Stimulated activated CD4-positive, alpha-beta T cell treated with anti-CD3 and anti-CD28 coated beads, Interleukin-15, amount 100 ng/mL, for 1 hour (primary cell): ENCODE measurements at places on chromosomes 4 and X.

DNA sequence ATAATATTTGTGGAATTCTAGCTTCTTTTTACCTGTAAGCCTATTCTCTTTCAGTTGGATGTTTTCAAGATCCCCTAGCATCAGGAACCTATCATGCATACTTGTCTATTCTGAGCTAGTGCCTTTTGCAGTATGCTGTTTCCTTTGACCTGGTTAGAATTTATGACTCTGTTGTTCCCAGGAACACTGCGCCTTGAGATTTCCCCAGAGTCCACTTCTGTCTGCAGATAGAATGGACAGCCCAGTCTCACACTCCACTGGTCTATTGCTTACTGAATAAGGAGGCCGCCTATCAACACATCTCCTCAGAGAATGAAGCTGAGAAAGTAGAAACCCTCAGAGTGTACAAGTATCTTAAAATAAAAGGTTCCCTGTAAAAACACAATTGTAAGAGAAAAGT, 465.1 kb upstream of the GALNTL6 start:
- no peak for DNase-seq

GRCh38 chr4:173488656-173489055, 41.4 kb downstream of the HAND2 start:
- DNase-seq, result no peak

DNA sequence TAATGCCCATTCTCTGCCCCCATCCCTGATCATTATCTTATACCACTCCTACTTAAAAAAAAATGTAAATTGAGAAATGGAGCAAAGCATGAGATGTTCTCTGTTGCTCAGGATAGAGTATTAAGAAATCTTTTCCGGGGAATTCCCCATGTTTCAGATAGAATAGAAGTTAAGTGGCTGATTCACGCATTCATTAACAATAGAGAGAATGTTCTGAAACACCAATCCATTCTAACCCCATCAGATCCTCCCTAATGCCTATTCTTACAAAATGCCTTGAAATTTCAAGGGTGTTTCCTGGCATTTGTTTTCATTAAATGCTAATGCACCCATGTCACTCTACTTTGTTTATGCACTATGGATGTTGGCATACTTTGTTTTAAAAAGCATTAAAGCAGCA, 101.1 kb downstream of the AREG start:
- DNase-seq, result no peak

DNA sequence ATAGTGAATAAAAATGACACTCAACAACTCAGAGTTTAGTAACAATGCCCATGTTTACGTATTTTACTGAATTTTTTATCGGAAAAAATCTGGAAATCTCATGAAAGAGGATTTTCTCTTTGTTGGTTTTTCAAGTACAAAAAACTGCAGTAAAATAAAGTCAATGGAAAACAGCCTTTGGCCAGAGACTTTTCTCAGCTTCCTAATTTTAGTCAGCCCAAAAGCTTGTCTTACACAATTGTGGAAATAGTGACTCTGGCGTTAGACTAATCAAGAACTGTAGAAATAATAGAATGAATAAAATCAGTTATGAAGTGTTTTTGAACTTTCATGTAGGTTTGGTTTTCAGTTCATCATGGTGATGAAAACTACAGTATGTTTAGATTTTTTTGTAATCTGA, 234.7 kb downstream of the DKK2 start:
- no peak for DNase-seq

- no peak for DNase-seq
These were observed 204.3 kb downstream of the SHROOM3 start for GRCh38 chr4:76639288-76639687.

DNA sequence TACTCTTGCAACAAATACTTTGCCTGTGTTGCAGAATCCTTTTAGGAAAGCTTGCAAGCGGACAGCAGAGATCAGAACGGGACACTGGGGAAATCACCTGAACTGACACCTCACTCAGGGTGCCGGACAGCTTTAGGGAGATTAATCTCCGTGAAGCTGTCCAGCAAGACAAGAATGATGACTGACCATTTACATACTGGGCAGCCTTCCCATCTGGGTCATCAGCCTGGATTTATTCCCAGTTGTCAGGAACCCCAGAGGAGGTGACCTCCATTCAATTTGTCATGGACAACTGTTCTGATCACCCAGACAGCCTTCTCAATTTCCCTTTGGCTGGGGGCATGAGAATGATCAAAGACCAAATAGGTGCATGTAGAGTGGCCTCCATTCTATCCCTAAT, 93.0 kb upstream of the EGFL6 start:
- no peak for DNase-seq

GRCh38 chrX:45632506-45632905, 431.8 kb upstream of the DIPK2B start:
- DNase-seq, result no peak

DNA sequence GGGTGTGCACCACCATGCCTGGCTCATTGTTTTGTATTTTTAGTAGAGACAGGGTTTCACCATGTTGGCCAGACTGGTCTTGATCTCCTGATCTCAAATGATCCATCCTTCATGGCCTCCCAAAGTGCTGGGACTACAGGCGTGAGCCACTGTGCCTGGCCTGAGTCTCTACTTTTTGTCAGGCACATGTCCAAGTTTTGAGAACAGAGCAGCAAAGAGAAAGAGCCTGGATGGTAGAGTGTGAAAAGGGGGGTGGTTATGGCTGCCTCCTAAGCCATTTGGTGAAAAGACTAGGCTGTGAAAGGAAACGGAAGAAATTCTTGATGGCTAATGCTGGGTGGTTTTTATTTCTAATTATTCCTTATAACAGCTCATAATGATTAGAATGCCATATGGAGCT, 63.4 kb downstream of the GAB1 start:
- DNase-seq, result no peak

- no peak for DNase-seq
These were observed 4.0 kb upstream of the EGF start for GRCh38 chr4:109908731-109909130.

DNA sequence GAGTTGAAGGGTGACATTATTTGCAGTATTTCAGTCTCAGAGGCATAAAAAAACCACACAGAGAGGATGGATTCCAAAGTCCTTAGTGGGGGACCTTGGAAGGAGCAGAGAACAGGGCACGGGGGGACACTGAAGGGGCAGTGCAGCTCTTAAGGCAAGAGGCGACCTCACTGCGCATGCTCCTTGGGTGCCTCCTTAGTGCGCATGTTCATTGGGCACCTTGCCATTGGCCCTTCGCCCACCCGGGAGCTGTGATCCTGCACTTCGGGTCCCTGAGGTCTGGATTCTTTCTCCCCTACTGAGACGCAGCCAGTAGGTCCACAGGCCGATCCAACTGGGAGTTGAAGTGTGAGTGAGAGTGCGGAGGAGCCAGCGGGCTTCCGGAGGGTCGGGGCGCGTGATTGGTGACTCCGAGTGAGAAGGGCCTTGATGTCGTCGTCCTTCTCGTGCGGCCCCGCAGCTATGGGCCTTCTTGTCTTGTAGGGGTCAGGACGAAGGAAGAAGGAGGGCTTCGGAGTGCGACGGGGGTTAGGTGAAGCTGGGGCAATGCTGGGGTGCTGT, at the start of gene XAGE5:
Gene XAGE5 (plus strand): TSS at position 223 of the 561 bp plus-strand sequence. CDS start 1,280 bp downstream, outside the sequence.
- no peak for DNase-seq

GRCh38 chr4:155667222-155667567, 547 bp downstream of the GUCY1A1 start:
- DNase-seq, result no peak

GRCh38 chr4:140239311-140239710, 85.3 kb upstream of the MAML3 start:
- DNase-seq, result no peak

GRCh38 chr4:1381181-1381621, 25.0 kb downstream of the NKX1-1 start:
- DNase-seq, result no peak

GRCh38 chr4:26726655-26727387, 133.8 kb upstream of the STIM2 start:
- no peak for DNase-seq

DNA sequence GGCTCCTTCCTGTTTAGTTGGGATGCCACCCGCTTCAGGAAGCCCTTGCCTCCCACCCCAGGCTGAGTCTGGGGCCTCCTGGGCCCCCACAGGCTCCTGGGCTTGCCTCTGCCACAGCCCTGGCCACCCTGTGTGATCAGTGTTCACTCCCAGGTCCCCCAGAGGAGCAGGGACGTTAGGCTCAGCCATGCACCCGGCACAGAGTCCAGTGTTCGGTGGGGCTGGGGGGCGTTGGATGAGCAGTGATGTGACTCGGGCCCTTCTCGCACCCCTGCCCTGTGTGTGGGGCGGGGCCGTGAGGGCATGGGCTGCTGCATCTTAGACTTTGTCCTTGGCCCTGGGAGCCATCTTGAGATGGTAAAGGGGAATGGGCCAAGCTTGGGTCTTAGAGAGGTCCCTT, 29.9 kb upstream of the HTRA3 start:
- DNase-seq, result no peak

GRCh38 chr4:184699941-184700340, 34.0 kb downstream of the CENPU start:
- DNase-seq, result no peak

GRCh38 chr4:74376888-74377483, 12.0 kb downstream of the EREG start:
- no peak for DNase-seq

GRCh38 chrX:130173190-130173895, 1.6 kb downstream of the RAB33A start:
- DNase-seq, result no peak

DNA sequence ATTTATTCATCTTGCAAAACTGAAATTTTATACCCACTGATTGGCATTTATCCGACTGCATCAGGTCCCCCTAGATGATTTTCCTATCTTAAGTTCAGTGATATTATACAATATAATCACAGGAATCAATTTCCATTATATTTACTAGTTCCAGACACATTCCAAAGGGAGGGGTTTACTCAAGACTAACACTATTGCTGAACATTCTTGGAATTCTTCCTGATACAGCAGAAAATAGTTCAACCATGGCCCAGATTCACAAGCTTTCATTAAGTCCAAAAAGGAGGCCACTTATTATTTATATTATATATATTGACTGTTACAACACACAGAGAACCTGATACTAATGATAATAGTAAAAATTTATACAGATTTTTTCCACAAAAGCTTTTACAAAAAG, 2353.6 kb downstream of the PCDH7 start:
- no peak for DNase-seq

GRCh38 chr4:187474238-187474637, 521.3 kb upstream of the ZFP42 start:
- DNase-seq, result no peak

GRCh38 chrX:119398974-119399771, at the start of gene SLC25A43:
Gene SLC25A43, plus strand, starts transcription at chrX:119399336. Its CDS starts 68 bp downstream, at chrX:119399404.
- peak; percentile 16 for DNase-seq

DNA sequence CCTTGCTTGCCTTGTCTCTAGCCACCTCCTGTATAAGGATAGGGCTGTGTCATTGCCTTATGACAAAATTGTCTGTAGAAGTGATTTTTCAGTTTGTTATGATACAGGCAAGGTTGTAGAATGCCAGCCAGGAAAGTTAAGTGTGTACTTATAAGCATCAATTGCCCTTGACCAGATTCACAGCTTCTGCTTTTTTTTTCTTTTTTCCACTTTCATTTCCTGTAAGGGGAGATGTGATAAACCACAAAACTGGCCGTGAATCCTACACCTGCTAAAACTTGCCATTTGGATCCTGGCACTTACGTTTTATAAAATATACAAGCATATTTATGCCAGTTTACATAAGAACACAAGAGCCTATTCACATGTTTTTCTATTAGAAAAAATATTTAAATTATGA, 35.0 kb upstream of the BMPR1B start:
- DNase-seq, result no peak

DNA sequence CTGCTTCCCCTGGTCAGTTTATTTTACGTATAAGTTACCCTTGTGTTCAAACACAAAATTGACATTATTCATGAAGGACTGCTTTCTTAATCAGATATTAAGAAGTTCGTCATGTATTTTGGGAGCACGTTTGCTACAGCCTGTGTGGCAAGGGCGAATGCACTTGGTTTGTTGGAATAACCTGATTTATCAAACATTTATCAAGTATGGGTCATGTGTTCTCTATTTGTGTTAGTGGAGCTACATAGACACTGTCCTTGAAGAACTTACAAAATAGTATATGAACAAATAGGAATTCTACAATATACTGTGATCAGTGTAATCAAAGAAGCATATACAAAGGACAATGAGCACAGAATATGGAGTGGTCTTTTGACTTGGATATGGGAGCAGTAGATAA, 22.4 kb downstream of the RAB33B start:
- no peak for DNase-seq

GRCh38 chr4:7828011-7828720, 111.5 kb downstream of the AFAP1 start:
- peak; percentile 27 for DNase-seq

DNA sequence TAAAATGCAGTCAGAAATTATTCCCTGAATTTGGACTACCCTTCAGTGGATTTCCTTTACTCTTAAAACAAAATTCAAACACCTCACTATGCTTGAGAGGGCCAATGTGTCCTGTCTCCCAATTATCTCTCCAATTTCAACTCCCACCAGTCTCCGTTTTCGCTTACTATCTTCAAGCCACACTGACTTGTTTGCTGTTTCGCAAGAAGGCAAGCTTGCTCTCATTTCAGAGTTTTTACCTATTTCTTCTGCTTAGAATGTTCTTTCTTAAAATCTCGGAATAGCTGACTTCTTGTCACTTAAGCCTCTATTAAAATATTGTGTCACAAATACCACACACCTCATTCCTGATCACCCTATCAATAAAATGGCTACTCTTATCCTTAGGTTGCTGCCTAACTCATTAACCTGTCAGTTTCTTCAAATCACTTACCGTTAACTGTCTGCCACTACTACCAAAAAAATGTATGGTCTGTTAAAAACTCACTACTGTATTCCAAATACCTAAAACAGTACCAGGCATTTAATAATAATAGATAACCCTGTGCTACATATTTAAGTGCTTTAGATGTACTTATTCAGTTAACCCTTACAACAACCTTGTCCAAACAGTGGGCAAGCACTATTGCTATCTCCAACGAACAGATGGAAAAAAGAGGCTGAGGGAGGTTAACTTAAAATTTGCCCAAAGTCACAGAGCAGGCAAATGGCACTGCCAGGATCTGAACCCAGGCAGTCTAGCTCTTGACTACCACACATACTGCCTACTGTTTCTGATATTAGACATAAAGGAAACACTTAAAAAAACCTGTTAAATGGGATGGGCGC, 2.9 kb downstream of the UBA6 start:
- no peak for DNase-seq

DNA sequence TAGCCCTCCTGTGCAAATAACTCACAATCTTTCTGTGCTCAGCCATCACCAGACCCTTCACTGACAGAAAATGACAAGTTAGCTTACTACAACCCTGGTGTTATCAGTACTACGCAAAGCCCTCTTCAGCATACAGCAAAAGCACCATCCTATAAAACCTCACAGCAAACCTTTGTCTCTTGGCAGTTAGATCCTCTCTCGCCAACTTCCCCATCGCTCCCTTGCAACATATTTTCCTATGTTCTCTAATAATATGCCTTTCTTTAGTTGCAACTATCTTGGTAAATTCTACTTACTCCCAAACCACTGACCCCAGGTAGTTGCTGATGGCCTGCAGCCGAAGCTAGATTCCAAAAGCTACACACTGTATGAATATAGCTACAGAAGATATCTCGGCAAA, 856.9 kb upstream of the FRG1 start:
- DNase-seq, result no peak

GRCh38 chr4:184457535-184458249, 16.7 kb downstream of the IRF2 start:
- DNase-seq, result no peak
